MCF 10A (cell line): ENCODE measurements at places on chromosomes 5 and 9. TPM values are rescaled to one million over a fixed set of nuclear protein-coding genes. Genes with fewer than 3 reads are reported as not detected.

DNA sequence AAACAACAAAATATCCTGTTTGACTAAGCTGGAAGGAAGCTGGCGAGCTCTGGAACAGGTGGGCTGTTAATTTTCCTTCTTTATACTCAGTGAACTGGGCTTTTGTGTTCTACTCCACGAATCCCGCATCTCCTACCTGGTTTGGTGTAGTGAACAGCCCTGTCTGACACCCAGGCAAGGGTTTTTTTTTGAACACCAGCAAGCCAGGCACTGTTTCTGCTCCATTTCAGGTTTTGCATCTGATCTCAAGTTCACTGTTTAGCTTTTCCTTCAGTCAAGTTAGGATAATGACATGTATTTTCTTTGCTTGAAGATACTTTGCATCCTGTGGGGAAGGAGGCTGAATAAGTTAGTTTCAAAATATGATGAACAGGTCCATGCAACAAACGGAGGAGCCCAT is 204.5 kb downstream of the SEMA6A start:
- no peak overlapping the region for H3K4me3 ChIP-seq
- peaks cover 10% of the 10 kb centered on the region for H3K4me1 ChIP-seq

DNA sequence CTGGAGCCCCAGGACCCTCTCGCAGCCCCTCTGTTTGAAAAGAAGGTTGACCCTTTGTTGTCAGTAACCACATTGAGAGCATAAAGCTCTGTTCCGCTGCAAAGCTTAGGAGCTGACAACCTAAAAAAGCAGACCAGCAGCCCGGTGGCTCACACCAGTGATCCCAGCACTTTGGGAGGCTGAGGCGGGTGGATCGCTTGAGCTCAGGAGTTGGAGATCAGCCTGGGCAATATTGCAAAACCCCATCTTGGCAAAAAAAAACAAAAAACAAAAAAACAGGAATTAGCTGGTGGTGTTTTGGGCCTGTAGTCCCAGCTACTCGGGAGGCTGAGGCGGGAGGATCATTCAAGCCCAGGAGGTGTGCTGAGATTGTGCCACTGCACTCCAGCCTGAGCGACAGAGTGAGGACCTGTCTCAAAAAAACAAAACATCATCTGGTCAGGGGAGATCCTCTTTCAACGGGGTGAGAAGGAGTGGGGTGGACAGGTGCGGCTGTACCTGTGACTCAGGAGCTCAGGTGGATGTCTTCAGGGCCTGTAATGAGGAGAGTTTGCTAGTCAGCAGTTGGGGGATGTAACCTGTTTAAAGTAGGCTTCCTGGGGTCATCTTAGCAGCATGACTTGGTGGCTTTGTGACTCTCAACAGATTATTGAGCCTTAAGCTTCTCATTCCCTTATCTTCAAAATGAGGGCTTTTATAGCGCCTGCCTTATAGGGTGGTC is 694 bp upstream of the REEP2 start:
- peak overlapping the region; percentile 69 for H3K4me3 ChIP-seq
- no peaks in the 10 kb centered on the region for H3K27me3 ChIP-seq
- peaks cover 54% of the 10 kb centered on the region for H3K36me3 ChIP-seq
- no peak for DNase-seq

DNA sequence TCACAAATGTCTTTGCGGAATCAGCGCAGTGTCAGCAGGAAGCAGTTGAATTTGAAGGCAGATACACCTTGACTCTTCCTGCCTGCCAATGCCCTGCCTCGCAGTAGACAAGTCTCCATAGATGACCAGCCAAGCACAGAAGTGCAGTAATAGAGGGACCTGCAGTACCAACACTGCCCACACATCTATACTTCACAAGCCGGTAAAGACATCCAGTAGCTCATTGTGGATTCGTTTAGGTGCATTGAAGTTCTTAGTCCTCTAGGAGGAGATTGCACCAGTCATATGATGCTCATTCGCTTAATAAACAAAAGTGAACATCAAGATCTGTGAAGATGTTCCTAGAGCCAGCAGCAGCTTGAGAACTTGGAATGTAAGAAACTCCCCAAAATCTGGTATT is 7.1 kb upstream of the IFNA2 start:
- no peak overlapping the region for H3K27ac ChIP-seq
- DNase-seq, result peak; percentile 11

DNA sequence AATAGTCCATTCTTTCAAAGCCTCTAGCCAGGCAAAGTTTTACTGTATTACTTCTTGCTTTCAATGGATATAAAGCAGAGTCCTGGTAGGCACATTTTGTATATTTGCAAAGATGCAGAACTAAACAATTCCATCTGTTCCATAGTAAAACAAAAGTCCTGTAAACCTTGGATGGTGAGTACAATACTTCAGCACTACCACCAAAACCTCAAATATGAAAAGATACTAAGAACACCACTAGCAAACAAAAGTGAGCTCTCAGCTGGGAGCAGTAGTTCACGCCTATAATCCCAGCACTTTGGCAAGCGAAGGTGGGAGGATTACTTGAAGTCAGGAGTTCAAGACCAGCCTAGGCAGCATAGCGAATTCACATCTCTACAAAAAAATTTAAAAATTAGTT is 195.0 kb downstream of the MSX2 start:
- H3K4me3 ChIP-seq, result no peak overlapping the region
- no peaks in the 10 kb centered on the region for H3K36me3 ChIP-seq
- H3K27ac ChIP-seq, result no peak overlapping the region
- no peak for DNase-seq

The CD72 gene
- total RNA-seq, result 1.6 and 1.8 TPM in 2 replicates

The SPATA31D4 gene
- not detected in 2 replicates for total RNA-seq

The GNPDA1 gene
- total RNA-seq, result 36.1 and 60.9 TPM in 2 replicates

The IFT74 gene
- 28.7 and 31.5 TPM in 2 replicates for total RNA-seq

DNA sequence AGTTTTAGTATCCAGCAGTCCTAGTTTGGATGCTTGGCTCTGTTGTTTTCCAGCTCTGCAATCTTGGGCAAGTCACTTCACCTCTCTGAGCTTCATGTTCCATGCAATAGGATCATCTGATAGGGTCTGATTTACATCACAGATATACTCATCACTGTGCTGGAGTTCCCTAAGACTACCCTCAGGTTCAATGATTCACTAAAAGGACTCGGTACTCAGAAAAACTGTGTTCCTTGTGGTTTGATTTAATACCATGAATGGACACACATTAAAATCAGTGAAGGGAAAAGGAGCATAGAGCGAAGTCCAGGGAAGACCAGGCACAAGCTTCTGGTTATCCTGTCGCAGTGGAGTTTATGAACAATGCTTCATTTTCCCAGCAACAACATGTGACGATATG is 119.9 kb upstream of the EFNA5 start:
- no peak overlapping the region for H3K27ac ChIP-seq
- no peak for DNase-seq
- no peaks in the 10 kb centered on the region for H3K36me3 ChIP-seq
- H3K4me3 ChIP-seq, result no peak overlapping the region
- no peaks in the 10 kb centered on the region for H3K27me3 ChIP-seq

The ENTREP1 gene
- 0.35 and 0.74 TPM in 2 replicates for total RNA-seq

The NRARP gene
- total RNA-seq, result 1.4 and 2.2 TPM in 2 replicates

The PCDHA10 gene
- 0.15 and 0.16 TPM in 2 replicates for total RNA-seq

GRCh38 chr5:151157426-151158286 is at the start of gene ANXA6:
ANXA6 (minus strand) TSS chr5:151157779; CDS start chr5:151147901, 9,878 bp downstream.
- peak within 1 kb of the TSS; percentile 64 for H3K4me3 ChIP-seq
- DNase-seq, result peak; percentile 81
- no peaks in the 10 kb centered on the region for H3K36me3 ChIP-seq
- peaks cover 9% of the 10 kb centered on the region for H3K4me1 ChIP-seq
- H3K27ac ChIP-seq, result no peak within 1 kb of the TSS

DNA sequence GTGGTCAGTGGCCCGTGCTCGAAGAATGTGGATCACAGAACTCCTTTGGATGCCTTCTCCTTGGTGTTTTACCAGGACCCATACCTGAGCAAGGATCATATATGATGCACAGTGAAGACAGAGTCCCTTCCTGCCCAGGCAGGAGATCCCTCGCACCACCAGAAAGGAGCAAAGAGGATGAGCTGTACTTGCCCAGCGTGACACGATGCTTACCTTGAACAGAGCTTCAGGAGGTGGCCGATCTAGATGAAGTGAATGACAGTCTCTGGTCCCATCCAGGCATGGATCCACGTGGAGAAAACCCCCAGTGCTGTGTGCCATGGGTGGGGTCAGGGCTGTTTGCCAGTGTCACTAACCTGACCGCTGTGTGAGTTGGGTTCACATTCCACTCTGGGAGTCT is 455.4 kb downstream of the GADD45G start:
- no peak overlapping the region for H3K4me3 ChIP-seq
- no peaks in the 10 kb centered on the region for H3K27me3 ChIP-seq
- no peak overlapping the region for H3K27ac ChIP-seq
- no peaks in the 10 kb centered on the region for H3K36me3 ChIP-seq
- no peak for DNase-seq

- H3K27me3 ChIP-seq, result no peaks in the 10 kb centered on the region
- peak overlapping the region; percentile 41 for H3K4me3 ChIP-seq
- peaks cover 30% of the 10 kb centered on the region for H3K4me1 ChIP-seq
Observed at GRCh38 chr9:14222149-14222835, 91.6 kb downstream of the NFIB start.

The BRD8 gene
- total RNA-seq, result 93.4 and 108 TPM in 2 replicates

DNA sequence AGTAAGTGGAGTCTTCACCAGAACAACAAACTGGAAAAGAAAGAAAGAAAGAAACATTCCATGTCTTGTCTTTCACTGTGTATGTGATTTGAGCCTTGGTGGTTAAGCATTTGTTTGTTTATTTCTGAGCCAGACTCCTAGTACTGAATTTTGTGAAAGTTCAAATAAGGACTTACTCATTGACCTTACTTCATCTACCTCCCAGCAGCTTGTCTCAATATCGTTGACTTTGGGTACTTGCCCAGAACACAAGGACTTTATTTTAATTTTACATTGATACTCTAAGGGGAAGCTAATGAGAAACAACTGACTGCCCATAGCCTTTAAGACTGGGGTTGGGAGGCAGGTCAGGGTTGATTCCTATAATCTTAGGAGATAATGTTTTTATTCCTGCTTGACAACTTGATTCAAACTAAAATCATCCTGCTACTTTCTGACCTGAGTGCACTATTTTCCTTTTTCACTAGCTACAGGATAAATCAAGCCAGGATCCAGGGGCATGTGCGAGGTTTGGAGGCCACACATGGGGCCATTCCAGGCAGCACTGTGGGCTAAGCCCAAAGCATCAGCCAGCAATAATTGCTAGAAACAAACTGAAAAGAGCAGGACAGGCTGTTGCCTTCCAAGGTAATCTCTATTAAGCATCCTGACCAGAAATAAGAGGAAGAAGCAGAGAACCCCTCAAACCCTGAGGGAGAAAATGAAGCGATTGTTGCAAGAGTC is 138.9 kb upstream of the RUSC2 start:
- peak; percentile 45 for DNase-seq
- H3K27ac ChIP-seq, result peak overlapping the region; percentile 23
- peaks cover 13% of the 10 kb centered on the region for H3K4me1 ChIP-seq
- no peaks in the 10 kb centered on the region for H3K27me3 ChIP-seq
- H3K36me3 ChIP-seq, result peaks cover 9% of the 10 kb centered on the region

The ZNF782 gene
- 5.2 and 6.0 TPM in 2 replicates for total RNA-seq

GRCh38 chr5:57683036-57683630 is 200.5 kb upstream of the ACTBL2 start:
- no peaks in the 10 kb centered on the region for H3K36me3 ChIP-seq
- H3K27me3 ChIP-seq, result no peaks in the 10 kb centered on the region
- peaks cover 33% of the 10 kb centered on the region for H3K4me1 ChIP-seq

- H3K27ac ChIP-seq, result peak overlapping the region; percentile 82
- peaks cover 20% of the 10 kb centered on the region for H3K4me1 ChIP-seq
- no peak overlapping the region for H3K4me3 ChIP-seq
- H3K27me3 ChIP-seq, result no peaks in the 10 kb centered on the region
- peaks cover 11% of the 10 kb centered on the region for H3K36me3 ChIP-seq
- peak; percentile 90 for DNase-seq
Observed at GRCh38 chr5:32639943-32640342, 54.6 kb downstream of the SUB1 start.

The GADD45G gene
- 0.69 TPM in 1 of 2 replicates, not detected in the other for total RNA-seq

DNA sequence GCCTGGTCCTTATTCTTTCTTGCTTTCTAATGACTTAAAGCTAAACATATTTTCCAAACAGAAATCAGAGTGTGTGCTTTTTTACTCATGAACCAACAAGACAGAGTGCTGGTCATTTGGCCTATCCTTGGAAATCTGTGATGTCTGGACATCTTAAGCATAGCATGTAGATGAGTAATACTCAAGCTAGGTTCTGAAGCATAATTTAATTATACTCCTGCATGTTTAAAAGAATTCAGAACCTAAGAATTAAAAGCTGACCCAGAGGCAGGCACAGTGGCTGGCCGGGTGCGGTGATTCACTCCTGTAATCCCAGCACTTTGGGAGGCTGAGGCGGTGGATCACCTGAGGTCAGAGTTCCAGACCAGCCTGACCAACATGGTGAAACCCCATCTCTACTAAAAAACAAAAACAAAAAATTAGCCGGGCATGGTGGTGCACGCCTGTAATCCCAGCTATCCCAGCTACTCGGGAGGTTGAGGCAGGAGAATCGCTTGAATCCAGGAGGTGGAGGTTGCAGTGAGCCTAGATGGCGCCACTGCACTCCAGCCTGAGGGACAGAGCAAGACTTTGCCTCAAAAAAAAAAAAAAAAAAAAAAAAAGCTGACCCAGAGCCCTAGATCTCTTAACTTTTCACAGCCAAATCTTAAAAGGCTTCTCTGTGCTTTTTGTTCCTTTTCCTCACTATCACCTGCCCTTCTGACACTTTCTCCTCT is 16.2 kb upstream of the TJP2 start:
- H3K27me3 ChIP-seq, result no peaks in the 10 kb centered on the region
- peaks cover 7% of the 10 kb centered on the region for H3K36me3 ChIP-seq
- H3K4me3 ChIP-seq, result no peak overlapping the region
- peaks cover 10% of the 10 kb centered on the region for H3K4me1 ChIP-seq
- no peak overlapping the region for H3K27ac ChIP-seq
- no peak for DNase-seq

The PCDHGB3 gene
- total RNA-seq, result 0.33 and 0.56 TPM in 2 replicates

- H3K4me1 ChIP-seq, result peaks cover 11% of the 10 kb centered on the region
- H3K27me3 ChIP-seq, result no peaks in the 10 kb centered on the region
- DNase-seq, result no peak
- H3K27ac ChIP-seq, result no peak overlapping the region
- peaks cover 4% of the 10 kb centered on the region for H3K36me3 ChIP-seq
Observed at GRCh38 chr5:178343306-178343705, 110.7 kb upstream of the PHYKPL start.

- no peak overlapping the region for H3K4me3 ChIP-seq
- DNase-seq, result no peak
- no peak overlapping the region for H3K27ac ChIP-seq
- no peaks in the 10 kb centered on the region for H3K27me3 ChIP-seq
- peaks cover 16% of the 10 kb centered on the region for H3K4me1 ChIP-seq
Observed at GRCh38 chr5:158589939-158590338, 509.8 kb downstream of the EBF1 start.

GRCh38 chr9:90894986-90895687 is 93.5 kb downstream of the SYK start:
- no peaks in the 10 kb centered on the region for H3K4me1 ChIP-seq
- H3K36me3 ChIP-seq, result no peaks in the 10 kb centered on the region
- H3K4me3 ChIP-seq, result no peak overlapping the region
- peak; percentile 20 for DNase-seq
- no peaks in the 10 kb centered on the region for H3K27me3 ChIP-seq
- no peak overlapping the region for H3K27ac ChIP-seq

GRCh38 chr5:59301727-59302126 is 591.8 kb downstream of the PDE4D start:
- H3K36me3 ChIP-seq, result no peaks in the 10 kb centered on the region
- DNase-seq, result no peak
- peak overlapping the region; percentile 65 for H3K27ac ChIP-seq
- peaks cover 33% of the 10 kb centered on the region for H3K4me1 ChIP-seq

GRCh38 chr9:121678501-121679022 is 27.1 kb downstream of the DAB2IP start:
- H3K36me3 ChIP-seq, result peaks cover under 1% of the 10 kb centered on the region
- no peak overlapping the region for H3K27ac ChIP-seq
- H3K4me3 ChIP-seq, result no peak overlapping the region
- no peak for DNase-seq
- H3K4me1 ChIP-seq, result peaks cover 6% of the 10 kb centered on the region
